ENCODE measurements at places on chromosomes 1 and 21. TPM values are rescaled to one million over a fixed set of nuclear protein-coding genes. Genes with fewer than 3 reads are reported as not detected.

- no peaks in the 10 kb centered on the region for H3K36me3 ChIP-seq
- H3K27me3 ChIP-seq = peaks cover 10% of the 10 kb centered on the region
- H3K4me3 ChIP-seq = no peak overlapping the region
- H3K27ac ChIP-seq = no peak overlapping the region
- DNase-seq = no peak
These were observed 9.1 kb upstream of the AGPAT3 start for GRCh38 chr21:43855955-43856354.

- no peak for DNase-seq
- no peaks in the 10 kb centered on the region for H3K36me3 ChIP-seq
- no peaks in the 10 kb centered on the region for H3K4me1 ChIP-seq
- no peaks in the 10 kb centered on the region for H3K27me3 ChIP-seq
These were observed 405.3 kb downstream of the TGFB2 start for GRCh38 chr1:218750216-218750970.

DNA sequence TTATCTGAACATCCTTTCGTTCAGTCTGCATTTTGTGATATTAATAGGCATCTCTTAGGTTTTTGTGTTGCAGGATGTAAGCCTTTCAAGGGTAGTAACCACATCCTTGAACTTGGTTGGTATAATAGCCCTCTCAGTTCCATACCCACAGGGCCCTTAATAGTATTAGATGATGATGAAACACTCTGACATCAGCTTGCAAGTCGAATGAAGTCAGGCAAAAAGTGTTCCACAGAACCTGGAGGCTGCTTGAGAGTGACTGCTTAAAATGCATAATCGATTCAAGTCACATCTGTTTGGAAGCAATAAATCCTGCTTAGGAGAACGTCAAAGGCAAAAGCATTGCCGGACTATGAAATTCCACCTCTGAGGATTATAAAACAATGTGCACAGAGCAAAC, 415.6 kb upstream of the KAZN start:
- H3K27me3 ChIP-seq = no peaks in the 10 kb centered on the region
- DNase-seq = no peak
- H3K27ac ChIP-seq = no peak overlapping the region
- no peak overlapping the region for H3K4me3 ChIP-seq
- no peaks in the 10 kb centered on the region for H3K36me3 ChIP-seq

GRCh38 chr1:27070390-27071048, 57.9 kb upstream of the TENT5B start:
- H3K27me3 ChIP-seq = no peaks in the 10 kb centered on the region
- H3K4me1 ChIP-seq = no peaks in the 10 kb centered on the region
- no peak overlapping the region for H3K4me3 ChIP-seq
- no peak for DNase-seq
- no peak overlapping the region for H3K27ac ChIP-seq
- H3K36me3 ChIP-seq = no peaks in the 10 kb centered on the region

- H3K4me3 ChIP-seq = no peak overlapping the region
- no peak overlapping the region for H3K27ac ChIP-seq
- H3K27me3 ChIP-seq = no peaks in the 10 kb centered on the region
- H3K4me1 ChIP-seq = no peaks in the 10 kb centered on the region
These were observed 1689.1 kb downstream of the KCNT2 start for GRCh38 chr1:194919146-194919545.

DNA sequence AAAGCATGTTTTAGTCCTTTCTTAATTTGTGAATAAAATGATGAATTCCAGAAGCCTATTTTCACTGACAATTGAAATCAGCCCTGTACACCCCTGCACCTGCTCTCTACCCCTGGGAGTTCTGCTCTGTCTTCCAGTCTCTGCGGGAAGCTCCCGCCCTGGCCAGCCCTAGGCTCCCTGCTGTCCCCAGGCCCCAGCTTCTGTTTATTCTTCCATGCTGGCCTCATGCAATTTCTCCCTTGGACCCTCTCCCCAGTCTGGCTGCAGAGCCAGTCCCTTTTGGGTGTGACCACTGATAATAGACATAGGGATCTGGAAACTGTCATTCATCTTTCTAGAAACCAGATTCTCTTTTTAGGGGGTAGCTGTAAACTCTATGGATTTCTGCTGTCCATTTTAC, 258.6 kb downstream of the GRIK3 start:
- H3K27me3 ChIP-seq = no peaks in the 10 kb centered on the region
- no peaks in the 10 kb centered on the region for H3K4me1 ChIP-seq
- no peaks in the 10 kb centered on the region for H3K36me3 ChIP-seq
- DNase-seq = no peak

DNA sequence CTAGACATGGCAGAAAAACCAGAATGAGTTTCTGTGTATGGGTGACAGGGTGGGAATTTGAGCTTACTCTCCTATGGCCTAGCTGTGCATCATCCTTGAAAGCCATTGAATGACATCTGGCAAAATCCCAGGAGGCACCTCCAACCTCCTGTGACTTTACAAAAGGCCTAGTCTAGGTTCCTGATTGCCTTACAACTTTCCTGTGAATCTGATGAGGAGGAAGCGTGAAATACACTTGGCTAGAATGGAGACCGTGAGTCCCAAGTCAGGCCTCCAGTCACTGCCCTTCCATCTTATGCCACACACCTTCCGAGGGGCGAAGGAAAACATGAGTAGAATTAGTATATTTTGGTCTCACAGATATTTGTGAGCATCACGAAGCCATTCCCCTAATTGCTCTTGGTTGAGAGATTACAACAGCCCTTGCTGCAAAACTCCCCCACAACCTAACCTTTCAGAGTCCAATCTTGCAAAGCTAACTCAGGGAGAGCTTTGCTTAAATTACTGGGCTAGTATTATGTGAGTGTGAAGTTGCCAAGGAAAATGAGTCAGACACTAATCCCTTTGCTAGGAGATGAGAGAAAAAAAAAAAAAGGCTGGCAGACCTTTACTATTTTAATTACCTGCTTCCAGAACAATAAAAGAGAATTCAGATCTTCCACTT, 36.3 kb upstream of the PAXBP1 start:
- H3K4me3 ChIP-seq = no peak overlapping the region
- H3K27ac ChIP-seq = no peak overlapping the region
- peaks cover 1% of the 10 kb centered on the region for H3K27me3 ChIP-seq
- DNase-seq = peak; percentile 83
- no peaks in the 10 kb centered on the region for H3K4me1 ChIP-seq

GRCh38 chr1:204871405-204872037, 859 bp downstream of the NFASC start:
- H3K4me1 ChIP-seq = no peaks in the 10 kb centered on the region
- H3K36me3 ChIP-seq = no peaks in the 10 kb centered on the region
- H3K27ac ChIP-seq = no peak overlapping the region
- H3K4me3 ChIP-seq = no peak overlapping the region
- H3K27me3 ChIP-seq = no peaks in the 10 kb centered on the region

DNA sequence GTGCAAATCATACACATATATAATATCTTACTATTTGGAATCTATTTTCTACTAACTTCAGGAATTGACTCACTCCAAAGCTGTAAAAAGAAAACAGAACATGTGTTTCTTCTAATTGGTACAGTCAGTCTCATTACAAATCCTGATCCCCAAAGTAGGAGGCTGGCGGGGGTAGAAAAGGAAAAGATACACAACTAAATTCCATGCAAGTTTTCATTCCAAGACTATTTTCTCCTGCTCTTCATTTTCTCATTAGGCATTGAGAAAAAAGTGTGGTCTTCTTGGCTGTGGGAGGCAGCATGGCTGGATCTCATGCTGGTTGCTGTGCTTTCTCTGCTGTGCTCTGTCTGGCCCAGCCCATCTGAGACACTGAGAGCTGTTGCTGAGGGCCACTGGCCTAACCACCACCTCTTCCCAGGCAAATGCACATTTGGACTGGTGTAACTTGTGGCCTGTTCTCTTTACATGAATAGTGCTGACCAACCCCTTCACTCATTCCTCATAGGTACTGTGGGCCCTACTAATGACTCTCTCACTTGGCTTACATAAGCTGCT, 1107.5 kb upstream of the B3GALT2 start:
- H3K4me1 ChIP-seq = no peaks in the 10 kb centered on the region
- no peak overlapping the region for H3K27ac ChIP-seq
- no peak for DNase-seq
- no peaks in the 10 kb centered on the region for H3K27me3 ChIP-seq

DNA sequence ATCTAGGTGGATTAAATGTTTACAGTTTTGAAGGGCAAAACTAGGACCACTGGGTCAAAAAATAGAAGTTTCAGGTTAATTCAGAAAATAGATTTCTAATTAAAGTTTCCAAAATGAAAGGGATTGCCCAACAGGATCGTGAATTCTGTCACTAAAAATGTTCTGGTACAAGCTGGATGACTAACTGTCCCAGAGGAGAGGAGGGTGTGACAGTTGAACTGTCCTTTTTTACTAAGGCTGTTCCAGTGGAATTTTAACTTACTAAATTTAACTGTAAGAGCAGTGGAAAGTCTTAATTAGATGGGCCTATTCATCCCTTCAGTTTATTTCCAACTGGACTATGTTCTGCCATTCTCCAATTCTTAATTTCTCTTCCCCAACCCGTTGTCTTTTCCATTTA, 7.2 kb downstream of the SNX7 start:
- H3K4me1 ChIP-seq = no peaks in the 10 kb centered on the region
- H3K27ac ChIP-seq = no peak overlapping the region
- H3K36me3 ChIP-seq = no peaks in the 10 kb centered on the region
- no peak for DNase-seq
- no peaks in the 10 kb centered on the region for H3K27me3 ChIP-seq

DNA sequence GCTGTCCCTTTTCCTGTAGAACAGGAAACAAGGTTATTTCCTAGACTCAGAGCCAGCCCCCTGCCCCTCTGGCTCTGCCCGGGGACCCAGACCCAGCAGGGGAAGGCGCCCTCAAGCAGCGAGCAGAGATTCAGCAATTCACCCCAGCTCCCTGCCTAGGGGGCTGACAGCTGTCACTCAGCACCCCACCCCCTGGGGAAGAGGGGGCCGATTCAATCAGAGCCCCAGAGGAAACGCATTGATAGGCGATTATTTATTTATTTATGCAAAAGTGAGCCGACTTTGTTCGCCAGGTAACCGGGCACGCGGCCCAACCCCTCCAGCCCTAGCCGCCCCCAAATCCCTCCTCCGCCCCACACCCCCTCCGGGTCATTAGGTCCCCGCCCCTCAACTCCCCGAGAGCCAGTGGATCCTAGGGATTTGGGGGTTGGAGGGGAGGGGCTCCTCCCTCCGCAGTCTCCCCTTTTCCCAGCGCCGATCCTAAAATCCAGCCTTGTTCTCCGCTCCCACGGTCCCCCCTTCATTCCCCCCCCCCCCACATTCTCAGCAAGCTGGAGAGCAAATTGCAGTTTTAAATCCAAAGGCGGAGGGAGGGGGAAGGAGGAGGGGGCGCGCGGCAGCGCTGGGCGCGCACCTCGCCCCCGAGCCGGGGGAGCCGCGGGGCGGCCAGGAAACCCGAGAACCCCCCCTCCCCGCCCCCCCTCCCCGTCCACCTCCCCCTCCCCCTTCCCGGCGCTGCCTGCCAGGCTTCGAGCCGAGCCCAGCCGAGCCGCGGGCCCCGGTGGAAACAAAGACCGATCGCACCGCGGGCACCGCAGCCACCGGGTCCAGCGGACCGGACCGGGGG, 1.3 kb downstream of the AHDC1 start:
- H3K27ac ChIP-seq = peak overlapping the region; percentile 57
- H3K4me1 ChIP-seq = peaks cover 36% of the 10 kb centered on the region
- H3K36me3 ChIP-seq = no peaks in the 10 kb centered on the region
- no peak for DNase-seq

DNA sequence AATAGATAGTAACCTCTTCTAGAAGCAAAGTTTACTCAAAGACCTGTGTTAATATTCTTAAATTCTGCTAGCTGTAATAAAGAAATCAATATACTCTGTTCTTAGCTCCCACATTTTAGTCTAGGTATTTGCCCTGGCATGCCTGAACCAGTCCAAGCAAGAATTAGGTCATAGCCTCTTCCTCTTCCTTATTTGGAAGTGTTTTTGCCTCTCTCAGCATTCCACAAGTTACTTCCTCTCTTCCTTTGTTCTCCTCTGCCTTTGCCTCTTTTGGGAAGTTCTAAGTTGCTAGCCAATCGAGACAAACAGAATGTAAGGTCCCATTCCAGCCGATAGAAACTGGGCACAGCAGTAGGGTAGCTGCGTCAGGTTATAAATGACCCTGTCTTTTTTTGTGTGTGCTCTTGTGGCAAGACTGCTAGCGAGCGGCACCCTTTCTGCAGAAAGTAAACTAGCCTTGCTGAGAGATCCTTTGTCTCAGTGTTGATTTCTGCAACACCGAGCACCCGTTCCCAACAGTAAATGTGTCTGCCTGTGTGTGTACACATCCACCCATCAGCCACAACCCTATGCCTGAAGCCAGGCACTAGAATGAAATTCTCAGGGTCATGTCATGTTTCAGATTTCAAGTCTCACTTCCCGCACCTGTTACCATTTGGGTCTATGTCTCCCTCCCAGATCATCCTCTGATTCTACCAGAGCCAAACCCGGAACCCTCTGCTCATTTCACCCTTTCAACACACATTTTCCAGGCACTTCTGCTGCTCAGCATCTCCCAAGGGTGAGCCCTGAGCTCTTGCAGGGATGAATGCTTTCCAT, 37.5 kb downstream of the LRRC3 start:
- no peaks in the 10 kb centered on the region for H3K27me3 ChIP-seq
- H3K27ac ChIP-seq = no peak overlapping the region
- no peak overlapping the region for H3K4me3 ChIP-seq
- H3K4me1 ChIP-seq = no peaks in the 10 kb centered on the region
- no peak for DNase-seq

DNA sequence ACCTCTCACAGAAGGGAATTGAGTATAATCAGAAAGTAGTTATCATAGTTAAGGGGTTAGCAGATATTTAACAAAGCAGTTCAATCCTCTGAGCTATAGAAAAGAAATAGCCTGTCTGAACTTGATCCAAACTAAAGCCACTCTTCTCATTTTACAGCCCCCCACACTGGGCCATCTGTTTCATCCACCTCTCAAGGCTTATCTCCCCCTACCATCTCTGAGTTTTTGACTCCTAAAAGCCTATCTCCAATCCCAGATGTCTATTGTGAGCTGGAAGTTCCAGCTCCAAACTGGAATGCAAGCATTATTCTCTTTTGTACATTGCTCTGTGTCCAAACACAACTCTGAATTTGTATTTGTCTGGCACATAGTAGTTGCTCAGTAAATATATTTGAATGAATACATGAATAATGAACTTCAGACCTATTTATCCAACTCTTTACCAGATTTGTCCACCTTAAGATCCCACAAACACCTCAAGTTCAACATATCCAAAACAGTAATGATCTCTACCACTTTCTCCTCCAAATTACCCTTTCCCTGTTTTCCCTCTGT, 98.1 kb downstream of the PLPP3 start:
- no peaks in the 10 kb centered on the region for H3K36me3 ChIP-seq
- H3K4me1 ChIP-seq = peaks cover 4% of the 10 kb centered on the region
- no peak overlapping the region for H3K27ac ChIP-seq
- no peaks in the 10 kb centered on the region for H3K27me3 ChIP-seq
- no peak overlapping the region for H3K4me3 ChIP-seq

GRCh38 chr1:147560765-147561471, 19.6 kb downstream of the BCL9 start:
- H3K27ac ChIP-seq = no peak overlapping the region
- no peaks in the 10 kb centered on the region for H3K27me3 ChIP-seq
- H3K4me3 ChIP-seq = no peak overlapping the region
- no peak for DNase-seq
- no peaks in the 10 kb centered on the region for H3K36me3 ChIP-seq
- no peaks in the 10 kb centered on the region for H3K4me1 ChIP-seq

The MRAP gene
- polyA plus RNA-seq = not detected

The LEMD1 gene
- polyA plus RNA-seq = not detected

The DMRTA2 gene
- 0.09 TPM for polyA plus RNA-seq

The HSPB7 gene
- 10.1 TPM for polyA plus RNA-seq

The AJAP1 gene
- polyA plus RNA-seq = 0.03 TPM

The SELENBP1 gene
- 85.4 TPM for polyA plus RNA-seq

The TACSTD2 gene
- polyA plus RNA-seq = not detected

The TEDDM1 gene
- not detected for polyA plus RNA-seq

The RUNX3 gene
- polyA plus RNA-seq = 1.8 TPM

The AVPR1B gene
- not detected for polyA plus RNA-seq

The SPRR3 gene
- not detected for polyA plus RNA-seq

Data from fibroblast of lung (primary cell).